Chondrocyte (in vitro differentiated cells): ENCODE measurements at places on chromosomes 5 and 9. TPM values are rescaled to one million over a fixed set of nuclear protein-coding genes. Genes with fewer than 3 reads are reported as not detected.

The MYMK gene
- total RNA-seq, result not detected in 3 replicates

The C9orf152 gene
- not detected in 3 replicates for total RNA-seq

DNA sequence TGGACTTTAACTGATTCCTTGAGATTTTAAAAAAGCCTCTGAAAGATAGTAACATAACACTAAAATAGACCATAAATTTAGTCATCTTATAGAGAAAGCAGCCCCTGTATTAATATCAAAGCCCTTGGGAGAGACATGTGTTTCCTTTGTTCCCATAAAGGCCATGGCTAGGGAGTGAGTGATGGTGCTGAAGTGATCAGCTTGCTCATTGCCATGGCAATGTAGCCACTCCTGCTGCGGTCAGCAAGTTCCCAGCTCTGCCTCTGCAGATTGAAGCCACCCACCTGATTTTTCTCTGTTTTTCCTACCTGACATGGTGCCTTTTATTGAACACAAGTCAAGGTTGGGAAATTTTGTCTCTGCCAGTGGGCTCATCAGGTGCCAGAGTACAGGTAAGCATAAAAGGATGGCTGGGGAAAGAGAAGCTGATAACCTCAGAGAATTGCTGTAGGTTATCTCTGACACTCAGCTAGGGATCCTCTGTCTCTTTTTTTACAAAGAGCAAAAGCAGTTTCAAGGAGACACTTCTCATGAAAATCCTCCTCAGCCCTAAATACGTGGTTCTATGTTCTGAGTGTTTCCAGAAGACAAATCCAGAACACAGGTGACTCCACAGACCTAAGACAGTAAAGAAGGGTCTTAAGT lies 296.3 kb upstream of the NMUR2 start:
- no peaks in the 10 kb centered on the region for H3K4me1 ChIP-seq
- no peak overlapping the region for H3K4me3 ChIP-seq
- H3K27ac ChIP-seq, result no peak overlapping the region
- no peaks in the 10 kb centered on the region for H3K27me3 ChIP-seq

DNA sequence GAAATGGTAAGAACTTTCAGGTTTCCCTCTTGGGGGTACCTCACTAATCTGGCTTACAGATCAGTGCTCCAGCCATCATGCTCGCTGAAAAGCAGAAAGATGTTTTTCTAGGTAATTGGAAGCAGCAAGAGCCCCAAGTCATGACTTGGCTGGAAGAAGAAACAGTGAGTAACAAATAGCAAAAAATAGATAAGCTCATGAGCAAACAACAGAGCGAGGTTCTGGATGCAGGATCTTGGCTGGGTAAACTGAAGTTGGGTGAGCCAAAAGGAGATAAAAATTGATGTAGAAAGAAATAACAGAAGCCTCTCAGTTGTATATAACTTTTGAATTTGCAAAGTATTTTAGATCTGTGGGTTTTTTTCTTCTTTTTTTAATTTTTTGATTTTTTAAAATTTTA lies 110.1 kb downstream of the INSYN2B start:
- H3K27ac ChIP-seq, result no peak overlapping the region
- H3K36me3 ChIP-seq, result no peaks in the 10 kb centered on the region
- H3K4me1 ChIP-seq, result no peaks in the 10 kb centered on the region
- no peaks in the 10 kb centered on the region for H3K27me3 ChIP-seq
- H3K4me3 ChIP-seq, result no peak overlapping the region
